ENCODE measurements at places on chromosomes 13 and 19. TPM values are rescaled to one million over a fixed set of nuclear protein-coding genes. Genes with fewer than 3 reads are reported as not detected.

Gene ZNF443
- total RNA-seq, result 1.0 TPM

Gene ADGRE3
- total RNA-seq, result not detected

Gene ELAVL1
- 65.7 TPM for total RNA-seq

Gene ARID3A
- 5.2 TPM for total RNA-seq

Gene GAPDHS
- total RNA-seq, result not detected

Gene TYK2
- total RNA-seq, result 27.3 TPM
